ENCODE measurements at places on chromosomes 1 and 21.

- no peak for DNase-seq
These were observed 59.8 kb upstream of the MUTYH start for GRCh38 chr1:45400049-45400448.

- peak; percentile 43 for DNase-seq
These were observed 167.4 kb upstream of the C1orf21 start for GRCh38 chr1:184219414-184219813.

DNA sequence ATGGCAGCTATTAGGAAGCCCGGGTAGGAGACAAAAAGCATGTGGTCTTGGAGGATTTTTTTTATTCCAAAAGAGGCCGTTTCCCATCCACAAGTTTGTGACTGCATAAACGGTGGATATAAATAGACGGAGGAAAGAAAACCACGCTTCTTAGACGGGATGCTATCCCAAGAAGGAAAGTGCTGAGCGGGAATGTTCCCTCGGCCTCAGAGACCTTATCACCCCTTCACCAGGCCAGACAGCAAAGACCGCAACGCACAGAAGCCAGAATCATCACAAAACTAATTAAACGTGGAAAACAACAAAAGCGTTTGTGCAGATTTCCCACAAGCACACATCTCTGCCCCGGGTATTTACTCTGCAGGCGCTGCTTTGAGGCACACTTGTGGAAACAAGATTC is 43.2 kb downstream of the HLCS start:
- no peak for DNase-seq

DNA sequence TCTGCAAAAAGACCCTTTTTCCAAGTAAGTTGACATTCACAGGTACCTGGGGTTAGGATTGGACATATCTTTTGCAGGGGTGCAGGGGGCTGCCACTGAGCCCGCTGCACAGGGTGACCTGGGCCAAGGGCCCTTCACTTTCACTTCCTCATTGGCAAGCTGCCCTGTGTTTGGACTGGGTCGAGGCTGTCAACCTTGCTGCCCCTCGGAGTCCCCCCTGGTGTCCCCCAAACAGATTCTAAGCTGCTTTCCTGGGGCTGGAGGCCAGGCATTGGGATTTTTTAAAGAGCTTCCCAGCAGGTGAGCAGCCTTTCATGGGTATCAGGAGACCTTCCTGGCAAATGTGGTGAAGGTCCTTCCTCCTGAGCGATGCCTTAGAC is 7.9 kb upstream of the UMODL1 start:
- DNase-seq, result peak; percentile 51

DNA sequence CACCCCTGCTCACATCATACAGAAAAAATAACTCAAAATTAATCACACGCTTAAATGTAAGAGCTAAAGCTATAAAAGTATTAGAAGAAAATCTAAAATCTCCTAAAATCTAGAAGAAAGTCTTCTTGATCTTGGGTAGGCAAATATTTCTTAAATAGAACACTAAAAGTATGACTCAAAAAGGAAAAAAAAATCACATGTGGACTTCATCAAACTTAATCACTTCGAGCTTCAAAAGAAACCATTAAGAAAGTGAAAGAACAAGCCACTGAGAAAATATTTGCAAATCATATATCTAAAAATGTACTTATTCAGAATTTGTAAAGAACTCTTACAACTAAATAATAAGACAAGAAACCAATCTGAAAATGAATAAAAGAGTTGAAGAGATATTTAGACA is 32.7 kb downstream of the LRRC52 start:
- DNase-seq, result no peak

DNA sequence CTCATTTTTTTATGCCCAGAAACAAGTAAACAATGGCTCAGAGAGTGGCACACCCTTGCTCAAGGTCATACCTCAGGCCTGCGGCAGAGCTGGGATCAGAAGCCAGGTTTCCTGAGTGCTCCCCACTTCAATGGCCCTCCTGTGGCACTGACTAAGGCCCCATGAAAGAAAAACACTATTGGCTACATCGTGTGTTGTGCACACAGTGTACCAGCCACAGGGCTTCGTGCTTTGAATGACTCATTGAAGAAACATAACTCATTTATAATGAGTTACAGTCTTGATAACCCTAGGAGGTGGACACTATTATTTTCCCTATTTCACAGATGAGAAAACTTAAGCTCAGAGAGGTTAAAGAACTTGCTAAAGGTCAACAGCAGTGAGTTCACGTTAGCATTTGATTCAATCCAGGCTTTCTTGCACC is 91.2 kb downstream of the TRABD2B start:
- no peak for DNase-seq

GRCh38 chr1:41536361-41536802 is 51.9 kb upstream of the EDN2 start:
- DNase-seq, result no peak

GRCh38 chr1:226497991-226498639 is 50.4 kb upstream of the STUM start:
- DNase-seq, result no peak

DNA sequence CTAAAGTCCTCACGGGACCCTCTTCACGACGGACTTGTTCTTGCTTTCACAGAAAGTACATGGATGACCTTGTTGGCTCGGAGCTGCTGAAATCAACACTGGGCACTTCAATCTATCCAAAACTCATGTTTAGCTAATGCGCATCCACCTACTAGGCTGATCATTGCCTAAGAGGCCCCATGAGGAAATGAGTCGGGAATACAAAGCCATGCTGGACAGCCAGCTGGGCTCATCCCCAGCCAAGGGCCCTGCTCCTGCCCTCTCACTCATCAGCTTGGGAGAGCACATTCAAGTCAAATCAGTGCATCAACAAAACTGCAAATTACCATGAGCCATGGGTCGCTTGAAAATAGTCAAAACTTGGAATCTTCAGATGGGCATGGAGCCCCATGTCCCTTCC is 14.8 kb upstream of the HEYL start:
- no peak for DNase-seq

DNA sequence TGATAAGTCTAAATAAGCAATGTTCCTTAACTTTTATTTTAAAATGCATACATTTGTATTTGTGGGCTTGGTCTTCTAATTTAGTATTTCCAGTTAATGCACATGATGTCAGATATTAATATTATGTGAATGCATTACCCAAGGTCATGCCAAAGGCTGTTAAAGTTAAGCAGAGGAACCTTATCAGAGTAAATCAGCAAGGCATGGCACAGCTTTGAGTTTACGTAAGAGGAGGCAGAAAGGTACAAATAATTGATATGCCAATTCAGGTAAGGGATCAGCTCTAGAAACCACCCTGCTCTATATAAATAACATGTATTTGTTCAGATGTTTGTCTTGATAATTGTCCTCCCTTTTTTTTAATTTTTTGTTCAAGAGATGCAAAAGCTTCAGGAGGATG is 64.5 kb upstream of the CHRM3 start:
- no peak for DNase-seq

DNA sequence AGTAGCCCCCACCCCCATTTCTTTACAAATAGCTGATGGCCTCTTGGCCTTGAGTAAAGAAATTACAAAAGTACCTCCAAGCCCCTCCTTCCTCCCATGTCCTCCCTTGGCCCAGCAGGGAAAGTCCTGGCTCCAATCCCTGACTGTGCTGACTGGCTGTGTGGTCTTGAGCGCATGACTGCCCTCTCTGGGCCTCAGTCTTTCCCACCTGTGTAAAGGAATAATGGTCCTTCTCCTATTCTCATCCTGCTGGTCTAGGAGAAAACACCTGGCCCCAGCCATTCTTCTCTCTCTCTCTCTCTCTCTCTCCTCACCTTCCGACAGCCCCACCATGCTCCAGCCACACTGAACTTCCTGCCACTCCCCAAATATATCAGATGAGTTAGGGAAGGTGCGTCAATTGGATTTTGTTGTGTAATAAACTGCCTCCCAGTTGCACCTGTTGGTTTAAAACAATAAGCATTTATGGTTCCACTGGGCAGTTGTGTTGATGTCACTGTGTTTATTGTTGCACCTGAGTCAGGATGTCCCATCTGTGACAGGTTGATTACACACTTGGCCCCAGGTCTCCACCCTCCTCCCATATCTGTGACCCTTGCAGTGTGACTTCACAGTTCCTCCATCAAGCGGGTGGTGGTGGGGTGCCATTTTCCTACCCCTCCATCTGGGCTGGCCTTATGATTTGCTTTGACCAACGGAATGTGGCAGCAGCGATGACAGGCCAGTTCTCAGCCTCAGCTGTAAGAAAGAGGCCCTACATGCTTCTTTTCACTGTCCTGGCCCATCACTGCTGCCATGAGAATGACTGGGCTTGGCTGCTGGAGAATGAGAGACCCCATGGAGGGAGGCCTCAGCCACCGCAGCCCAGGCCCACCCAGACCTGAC is 22.3 kb upstream of the LRP8 start:
- DNase-seq, result no peak

GRCh38 chr1:117569856-117570255 is 36.0 kb upstream of the TENT5C start:
- DNase-seq, result no peak

GRCh38 chr1:21284206-21285054 is 5.8 kb downstream of the ECE1 start:
- peak; percentile 90 for DNase-seq

- DNase-seq, result peak; percentile 79
These were observed 20.2 kb downstream of the BTG2 start for GRCh38 chr1:203325418-203326091.
